HuH-7.5 (cell line): ENCODE measurements at places on chromosomes 7 and 10.

GRCh38 chr7:158829021-158829341, 328 bp downstream of the ESYT2 start:
- peak; percentile 48 for DNase-seq

GRCh38 chr10:114600057-114600456, 58.0 kb downstream of the ABLIM1 start:
- DNase-seq = no peak

GRCh38 chr10:118850418-118851061, 95.8 kb upstream of the CACUL1 start:
- DNase-seq = peak; percentile 25

DNA sequence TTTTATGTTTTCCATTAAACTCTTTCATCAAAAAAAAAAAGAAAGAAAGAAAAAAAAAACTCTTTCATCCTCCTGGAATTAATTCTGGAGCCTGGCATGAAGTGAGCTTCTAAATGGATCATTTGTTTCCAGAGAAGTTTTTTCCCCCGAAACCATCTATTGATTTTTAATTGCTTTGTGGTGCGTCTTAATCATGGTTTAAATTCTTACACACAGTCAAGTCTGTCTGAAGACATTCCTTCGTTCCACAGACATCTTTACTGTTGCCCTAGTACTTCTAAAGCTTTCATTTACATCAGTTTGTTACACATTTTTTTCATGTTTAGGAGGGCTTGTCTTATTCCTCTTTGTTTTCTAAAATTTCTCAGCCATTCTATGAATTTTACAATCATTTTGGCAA, 493.4 kb upstream of the FOXK1 start:
- DNase-seq = no peak

- no peak for DNase-seq
Measured at GRCh38 chr10:24467136-24467535, 256.6 kb downstream of the ARHGAP21 start.

DNA sequence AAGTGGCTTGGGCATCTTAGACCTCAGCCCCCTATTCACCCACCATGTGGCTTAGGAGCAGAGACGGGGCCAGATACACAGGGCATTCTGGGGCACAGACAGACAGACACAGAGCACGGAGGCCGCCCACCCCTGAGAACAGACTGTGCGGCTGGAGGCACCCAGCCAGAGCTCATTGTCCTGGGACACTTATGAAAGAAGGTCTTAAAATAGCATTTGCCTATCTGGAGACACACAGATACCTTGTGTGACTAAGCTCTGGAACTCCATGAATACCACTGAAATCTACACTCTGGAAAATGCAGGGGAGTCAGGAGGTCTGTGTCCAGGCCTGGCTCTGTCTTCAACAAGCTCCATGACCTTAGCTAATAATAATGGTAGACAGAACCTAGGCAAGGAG, 41.4 kb upstream of the ADO start:
- DNase-seq = no peak

DNA sequence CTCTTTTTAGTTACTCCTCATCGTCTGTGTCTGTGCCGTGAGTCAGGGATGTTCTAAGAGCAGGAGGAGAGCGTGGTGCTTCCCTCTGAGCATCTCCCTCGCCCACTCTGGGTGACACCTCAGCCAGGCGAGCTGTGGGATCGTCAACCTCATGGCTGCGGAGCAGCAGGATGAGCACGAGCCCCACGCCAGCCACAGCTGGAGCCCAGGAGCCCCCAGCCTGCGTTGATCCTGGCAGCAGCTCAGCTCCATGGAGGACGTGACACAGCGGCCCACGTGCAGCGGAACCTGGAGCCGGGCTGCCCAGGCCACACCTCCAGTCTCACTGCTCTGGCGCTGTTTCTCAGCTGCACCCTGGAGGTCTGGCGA, 512.0 kb downstream of the PTPRN2 start:
- DNase-seq = no peak

GRCh38 chr10:129756912-129757901, 206.9 kb downstream of the EBF3 start:
- no peak for DNase-seq

DNA sequence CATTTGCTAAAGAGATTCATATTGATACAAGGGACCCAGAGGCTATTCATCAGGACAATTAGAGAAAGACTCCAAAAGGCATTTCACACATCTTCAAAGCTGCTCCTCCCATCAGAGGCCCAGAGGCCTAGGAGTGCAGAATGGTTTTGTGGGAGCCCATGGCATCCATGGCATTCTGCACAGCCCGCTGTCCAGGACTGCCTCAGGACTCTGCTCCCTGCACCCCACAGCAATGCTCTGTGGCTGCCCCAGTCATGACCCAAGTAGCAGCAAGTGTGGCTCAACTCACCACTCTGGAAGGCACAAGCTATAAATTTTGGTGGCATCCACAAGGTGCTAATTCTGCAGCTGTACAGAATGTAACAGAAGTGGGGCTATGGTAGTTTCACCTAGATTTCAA, 38.5 kb downstream of the ZNF438 start:
- no peak for DNase-seq

DNA sequence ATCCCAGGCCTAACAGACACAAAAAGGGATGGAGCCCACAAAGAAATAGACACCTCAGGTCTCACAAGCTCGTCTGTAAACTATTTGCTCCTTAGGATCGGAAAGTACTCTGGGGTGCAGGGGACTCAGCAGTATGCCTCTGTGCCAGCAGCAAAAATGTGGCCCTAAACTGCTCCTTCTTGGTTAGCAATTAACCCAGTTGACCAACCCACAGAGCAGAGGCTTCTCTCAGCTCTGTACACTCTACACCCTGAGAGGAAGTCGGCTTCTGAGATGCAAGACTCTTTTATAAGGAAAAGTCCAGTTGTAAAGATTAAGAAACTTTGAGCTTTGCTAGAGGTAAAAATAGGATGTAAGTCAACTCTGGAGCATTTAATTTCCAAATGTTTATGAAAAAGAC, 156.3 kb upstream of the PRSS58 start:
- DNase-seq = no peak

GRCh38 chr7:135239263-135239662, 5.6 kb downstream of the STRA8 start:
- no peak for DNase-seq

GRCh38 chr10:133362846-133363245, 5.0 kb upstream of the FUOM start:
- no peak for DNase-seq

DNA sequence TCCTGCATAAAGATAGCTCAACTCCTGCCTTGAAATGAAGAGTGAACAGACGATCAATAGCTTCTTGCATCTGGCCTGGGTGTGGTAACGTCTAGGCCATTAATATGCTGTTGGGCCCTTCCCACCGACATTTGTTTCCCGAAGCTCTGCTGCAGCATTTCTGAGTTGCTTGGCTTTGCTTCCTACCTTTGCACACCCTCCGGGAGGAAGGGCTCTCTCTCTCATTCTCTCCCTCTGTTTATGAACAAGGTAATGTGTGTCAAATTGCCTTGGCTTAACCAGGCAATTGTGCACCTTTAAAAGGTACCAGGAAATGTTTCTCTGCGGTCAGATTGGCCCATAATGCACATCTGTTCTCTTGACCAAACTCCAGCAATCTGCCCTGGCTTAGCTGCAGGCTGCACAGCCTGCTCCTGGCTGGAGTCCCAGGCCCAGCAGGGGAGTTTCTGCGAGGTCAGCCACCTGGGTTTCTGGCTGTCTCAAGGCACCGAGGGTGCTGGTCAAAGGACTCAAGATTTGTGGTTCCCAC, 223.7 kb downstream of the SNX10 start:
- no peak for DNase-seq

DNA sequence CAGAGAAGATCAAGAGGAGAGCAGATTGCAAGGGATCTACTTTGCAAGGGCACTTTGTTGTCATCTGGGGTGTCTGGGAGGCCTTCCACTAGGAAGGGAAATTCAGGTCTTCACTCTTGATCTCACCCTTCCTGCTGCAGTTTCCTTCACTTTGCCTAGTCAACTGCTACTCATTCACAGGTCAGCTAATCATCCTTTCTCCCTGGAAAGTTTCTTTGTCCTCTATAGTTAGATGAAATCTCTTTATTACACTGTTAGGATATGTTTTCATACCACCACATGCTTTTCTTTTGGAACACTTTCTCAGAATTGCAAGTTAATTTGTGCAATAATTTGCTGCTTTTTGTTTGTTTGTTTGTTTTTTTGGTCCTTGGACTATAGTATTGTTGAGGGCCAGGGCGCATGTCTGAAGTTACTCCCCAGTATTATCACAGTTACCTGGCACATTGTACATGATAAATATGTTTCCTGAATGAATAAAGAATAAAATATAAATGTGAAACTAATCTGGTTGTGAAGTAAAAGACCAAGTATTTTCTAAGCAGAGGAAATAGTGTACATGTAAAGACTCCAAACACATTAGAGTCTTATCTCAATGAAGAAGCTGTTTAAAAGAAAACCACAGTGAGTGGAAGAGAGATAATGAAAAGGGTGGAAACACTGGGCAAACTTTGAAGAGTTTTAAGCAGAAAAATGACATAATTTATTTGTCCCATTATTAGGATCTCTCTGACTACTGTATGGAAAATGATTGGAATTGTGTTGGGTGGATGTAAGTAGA, 139.9 kb upstream of the DGKB start:
- DNase-seq = no peak

GRCh38 chr10:59465088-59465487, 102.7 kb upstream of the FAM13C start:
- DNase-seq = no peak

DNA sequence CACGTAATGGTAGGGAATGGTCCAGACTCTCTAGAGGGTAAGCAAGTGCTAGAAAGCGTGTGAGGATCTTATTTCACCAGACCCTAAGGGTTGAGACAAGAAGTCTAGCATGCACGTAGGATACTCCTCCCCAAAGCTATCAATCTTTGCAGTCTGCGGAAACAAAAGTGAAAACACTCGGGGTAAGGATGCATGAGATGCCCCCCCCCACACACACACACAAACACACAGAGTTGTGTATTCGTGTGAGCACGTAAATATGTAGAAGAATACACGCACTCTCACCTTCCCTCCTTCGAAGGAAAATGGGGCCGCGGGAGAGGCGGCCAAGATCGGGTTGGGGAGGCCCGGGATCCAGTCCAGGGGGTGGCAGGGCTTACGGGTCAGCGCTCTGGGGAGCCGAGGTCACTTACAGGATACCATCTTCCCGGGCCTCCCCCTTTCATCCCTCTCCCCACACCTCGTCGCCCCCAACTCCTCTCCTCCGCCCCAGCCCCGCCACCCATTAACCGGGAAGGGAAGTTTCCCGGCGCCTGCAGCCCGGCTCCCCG, 455 bp downstream of the CUL2 start:
- peak; percentile 39 for DNase-seq

GRCh38 chr7:131483586-131483985, 72.8 kb downstream of the PODXL start:
- no peak for DNase-seq

DNA sequence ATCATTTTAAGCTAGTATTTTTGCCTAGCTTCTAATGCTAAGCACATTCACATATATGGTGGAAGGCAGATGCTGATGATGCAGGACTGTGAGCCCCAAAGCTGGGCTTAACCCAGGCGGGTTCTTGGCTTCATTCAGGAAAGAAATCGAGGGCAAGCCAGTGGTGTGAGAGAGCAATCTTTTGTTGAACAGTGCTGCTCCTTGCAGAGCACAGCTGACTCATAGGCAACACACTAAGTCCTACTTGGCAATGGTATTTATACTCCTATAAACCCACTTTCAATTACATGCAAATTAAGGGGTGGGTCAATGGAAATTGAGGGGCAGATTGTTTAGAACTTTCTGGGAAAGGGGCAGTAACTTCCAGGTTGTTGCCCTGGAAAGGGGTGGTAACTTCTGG, 42.0 kb upstream of the CELF2 start:
- no peak for DNase-seq

- no peak for DNase-seq
Measured at GRCh38 chr7:83475420-83475819, 173.5 kb downstream of the SEMA3E start.

DNA sequence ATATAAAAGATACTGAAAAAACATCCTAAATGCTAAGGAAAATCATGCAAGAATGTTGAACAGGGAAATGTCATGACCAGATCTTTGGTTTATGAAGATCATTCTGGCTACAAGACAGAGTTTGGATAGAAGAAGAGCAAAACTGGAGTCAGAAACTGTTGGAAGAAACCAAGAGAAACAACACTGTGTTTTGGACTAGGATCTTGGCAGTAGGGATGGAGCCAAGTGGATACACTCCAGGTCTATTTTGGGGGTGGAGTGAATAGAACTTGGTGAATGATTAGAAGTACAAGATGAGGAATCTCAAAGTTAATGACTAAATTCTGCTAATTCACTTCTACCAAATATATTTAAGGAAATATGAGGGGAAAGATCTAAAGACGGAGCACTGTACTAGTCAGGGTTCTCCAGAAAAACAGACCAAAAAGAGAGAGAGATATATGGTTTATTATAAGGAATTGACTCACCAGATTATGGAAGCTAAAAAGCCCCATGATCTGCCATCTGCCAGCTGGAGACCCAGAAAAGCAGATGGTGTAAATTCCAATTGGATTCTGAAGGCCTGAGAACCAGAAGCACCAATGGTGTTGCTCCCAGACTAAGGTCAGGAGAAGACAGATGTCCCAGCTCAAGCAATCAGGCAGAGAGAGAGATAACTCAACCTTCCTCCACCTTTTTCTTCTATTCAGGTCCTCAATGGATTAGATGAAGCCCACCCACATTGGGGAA, 254.9 kb downstream of the TRIL start:
- no peak for DNase-seq

- DNase-seq = no peak
Measured at GRCh38 chr10:14084875-14085274, 245.8 kb downstream of the FRMD4A start.

DNA sequence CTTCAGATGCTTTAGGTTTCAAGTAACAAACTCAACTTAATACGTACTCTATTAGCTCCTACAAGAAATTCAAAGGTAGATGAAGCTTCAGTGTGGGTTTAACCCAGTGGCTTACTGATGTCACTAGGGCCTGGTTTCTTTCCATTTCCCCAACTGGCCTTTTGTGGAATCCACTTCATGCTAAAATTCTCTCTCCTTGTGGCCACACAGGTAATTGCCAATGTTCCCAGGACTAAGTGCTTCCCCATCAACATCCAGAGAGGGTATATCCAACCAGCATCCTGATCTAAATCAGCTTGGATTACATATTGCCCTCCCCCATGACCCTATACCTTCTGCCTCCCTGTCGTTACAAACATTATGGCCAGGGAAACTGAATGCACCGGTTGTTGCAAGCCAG, 10.7 kb downstream of the FBXL13 start:
- no peak for DNase-seq

DNA sequence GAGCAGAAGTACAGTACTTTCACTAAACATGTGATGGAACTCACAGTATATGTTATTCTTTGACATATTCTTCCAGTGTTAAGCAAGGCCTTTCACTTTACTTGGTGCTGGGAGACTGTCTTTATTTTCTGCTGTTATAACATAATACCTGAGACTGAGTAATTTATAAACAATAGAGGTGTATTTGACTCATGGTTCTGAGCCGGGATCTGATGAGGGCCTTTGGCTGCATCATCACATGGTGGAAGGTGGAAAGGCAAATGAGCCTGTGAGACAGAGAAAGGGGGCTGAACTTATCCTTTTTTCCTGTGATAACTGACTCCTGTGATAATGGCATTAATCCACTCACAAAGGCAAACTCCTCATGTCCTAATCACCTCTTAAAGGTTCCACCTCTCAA, 1.4 kb downstream of the SUPV3L1 start:
- DNase-seq = no peak

- DNase-seq = no peak
Measured at GRCh38 chr7:143504937-143505297, 27.2 kb downstream of the TAS2R41 start.

GRCh38 chr7:1705856-1706255, 35.8 kb downstream of the ELFN1 start:
- no peak for DNase-seq

GRCh38 chr7:4074994-4075393, 607.1 kb upstream of the FOXK1 start:
- DNase-seq = no peak

GRCh38 chr7:25907214-25907613, 244.8 kb upstream of the NFE2L3 start:
- DNase-seq = no peak
